NCI-H1105 (cell line): ENCODE measurements at places on chromosomes 4 and X.
A peak's percentile ranks its signal among the peaks of the same experiment; 100 is the strongest.

DNA sequence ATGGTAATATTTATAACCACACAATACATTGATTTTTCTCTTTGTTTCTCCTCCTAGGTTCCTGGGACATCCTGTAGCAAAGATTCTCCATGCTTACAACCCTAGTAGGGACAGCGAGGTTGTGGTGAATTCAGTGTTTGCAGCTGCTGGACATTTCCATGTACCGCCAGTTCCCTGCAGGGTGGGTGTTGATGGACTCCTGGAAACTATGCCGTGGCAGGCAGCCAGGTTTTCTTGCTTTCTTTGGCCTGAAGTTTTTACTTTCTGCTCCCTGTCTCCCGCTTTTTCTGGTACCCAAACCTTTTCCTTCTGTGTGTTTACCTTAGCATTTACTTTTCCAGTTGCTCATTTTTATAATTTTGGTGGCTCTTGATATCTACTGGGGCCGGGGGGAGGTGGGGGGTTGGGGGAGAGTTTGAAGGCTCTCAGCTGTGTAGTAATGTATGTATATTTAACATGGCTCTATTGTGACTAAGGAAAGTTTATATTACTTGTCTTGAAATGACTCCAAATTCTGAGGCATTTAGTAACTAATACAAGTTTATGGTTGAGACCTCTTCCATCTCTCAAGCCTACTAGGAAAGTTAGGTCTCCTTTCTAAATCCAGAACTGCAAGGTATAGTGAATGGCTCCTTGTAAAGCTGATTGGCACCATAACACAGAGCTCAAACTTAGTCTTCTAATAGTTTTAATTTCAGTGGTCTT is 89.7 kb downstream of the TMEM131L start:
- DNase-seq, result no peak

DNA sequence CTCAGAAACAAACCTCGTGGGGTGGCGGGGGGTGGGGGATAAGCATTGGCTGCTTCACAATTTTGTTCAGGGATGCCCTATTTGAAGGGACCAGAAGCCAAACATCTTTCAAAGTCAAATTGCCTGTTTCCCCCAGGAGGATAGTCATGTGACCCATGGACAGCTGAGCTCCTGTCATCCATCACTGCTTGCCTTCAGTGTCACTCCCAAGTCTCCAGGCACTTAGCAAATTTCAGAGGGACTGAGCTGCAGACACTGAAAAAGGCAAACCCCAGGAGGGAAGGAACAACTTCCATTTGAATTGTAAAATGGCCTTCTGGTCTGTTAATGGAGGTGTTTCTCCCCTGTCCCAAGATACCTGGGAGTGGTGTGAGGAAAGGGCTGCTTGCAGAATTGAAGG is 73.4 kb downstream of the FRMPD3 start:
- DNase-seq, result no peak

DNA sequence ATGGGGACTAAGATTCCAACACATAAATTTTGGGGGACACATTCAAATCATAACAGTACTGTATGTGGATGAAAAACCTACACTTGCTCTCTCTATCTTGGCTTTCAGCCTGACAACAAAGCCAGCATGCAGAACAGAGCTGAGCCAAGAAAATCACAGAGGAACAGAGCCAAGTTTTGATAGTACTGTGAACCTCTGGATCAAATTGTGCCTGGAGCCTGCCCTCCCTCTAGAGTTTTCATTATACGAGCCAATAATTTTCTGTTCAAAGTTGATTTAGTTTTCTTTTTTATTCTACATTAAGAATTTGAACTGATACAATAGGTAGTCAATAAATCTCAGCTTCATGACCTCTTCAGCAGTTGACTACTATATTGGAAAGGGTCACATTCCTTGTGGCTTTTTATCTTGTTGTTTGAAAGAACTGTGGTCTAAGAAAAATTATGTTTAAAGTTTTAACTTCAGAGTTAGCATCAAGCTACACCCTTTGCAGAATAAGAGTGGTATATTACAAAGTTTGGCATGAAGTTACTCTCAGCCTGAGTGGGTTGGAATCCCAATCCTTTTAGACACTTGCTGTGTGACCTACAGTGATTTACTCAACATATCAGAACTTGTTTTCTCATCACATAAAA is 31.1 kb downstream of the GRID2 start:
- DNase-seq, result no peak

- no peak for DNase-seq
Observed at GRCh38 chrX:353566-354535, 32.9 kb downstream of the PPP2R3B start.

- DNase-seq, result no peak
Observed at GRCh38 chr4:11428231-11428898, at the start of gene HS3ST1. Gene HS3ST1, minus strand, starts transcription at chr4:11428894. Its CDS starts 28,889 bp downstream, at chr4:11400005.

DNA sequence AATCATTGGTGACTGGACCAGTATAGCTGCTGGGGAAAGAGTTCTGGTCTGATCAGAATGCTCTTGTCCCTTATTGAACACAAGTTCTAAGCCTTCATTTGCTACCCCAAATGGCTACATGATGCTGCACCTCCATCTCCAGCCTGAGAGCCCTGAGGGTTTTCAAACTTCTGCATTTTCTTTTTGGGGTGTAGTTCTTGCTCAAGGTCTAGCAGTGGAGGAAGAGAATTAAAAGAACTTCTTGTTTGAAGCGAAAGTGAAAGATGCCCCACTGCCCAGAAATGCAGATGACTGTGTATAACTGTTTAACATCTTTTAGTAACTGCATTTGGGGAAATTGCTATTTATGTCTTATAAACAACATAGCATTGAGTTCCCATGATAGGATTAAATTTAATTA is 38.5 kb downstream of the LAMTOR3 start:
- DNase-seq, result no peak

DNA sequence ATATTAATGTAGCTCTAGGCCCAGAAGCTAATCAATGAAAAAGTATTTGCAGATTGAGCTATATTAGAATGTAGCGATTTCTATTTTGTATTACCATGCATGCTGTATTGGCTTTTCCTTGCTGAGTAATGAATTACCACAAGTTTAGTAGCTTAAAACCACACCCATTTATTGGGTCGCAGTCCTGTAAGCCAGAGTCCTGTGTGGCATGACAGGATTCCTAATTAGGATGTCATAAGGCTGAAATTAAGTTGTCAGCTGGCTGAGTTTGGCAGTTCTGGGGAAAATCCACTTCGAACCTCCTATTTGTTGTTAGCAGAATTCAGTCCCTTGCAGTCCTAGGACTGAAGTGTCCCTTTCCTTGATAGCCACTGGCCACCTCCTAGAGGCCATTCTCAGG is 50.3 kb upstream of the HHIP start:
- DNase-seq, result no peak

DNA sequence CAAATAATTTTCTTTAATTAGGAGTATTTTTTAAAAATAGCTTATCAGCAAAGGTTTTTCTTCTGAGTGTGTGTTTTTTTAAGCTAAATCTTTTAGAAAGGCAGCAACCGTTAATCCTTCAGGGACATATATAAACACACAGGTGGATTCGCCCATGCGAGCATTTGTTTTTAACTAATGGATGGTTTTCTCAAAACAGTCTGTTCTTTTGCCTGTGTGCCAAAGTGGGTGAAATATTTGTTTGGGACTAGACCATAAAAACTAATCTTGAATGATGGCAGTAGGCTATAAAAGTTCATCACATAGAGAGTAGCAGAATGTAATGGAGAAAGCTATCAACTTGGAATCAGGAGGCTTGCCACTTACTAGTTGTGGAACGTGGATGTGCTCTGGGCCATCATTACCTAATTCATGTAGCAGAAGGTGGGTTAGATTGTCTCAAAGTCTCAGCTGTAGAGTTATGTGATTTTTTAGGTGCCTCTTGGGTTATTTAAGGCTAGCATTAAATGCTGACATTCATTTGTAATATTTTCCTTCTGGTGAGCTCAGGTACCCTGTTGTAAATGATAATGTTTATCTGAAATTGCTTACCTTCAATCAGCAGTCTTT is 7.4 kb upstream of the TAPT1 start:
- no peak for DNase-seq

DNA sequence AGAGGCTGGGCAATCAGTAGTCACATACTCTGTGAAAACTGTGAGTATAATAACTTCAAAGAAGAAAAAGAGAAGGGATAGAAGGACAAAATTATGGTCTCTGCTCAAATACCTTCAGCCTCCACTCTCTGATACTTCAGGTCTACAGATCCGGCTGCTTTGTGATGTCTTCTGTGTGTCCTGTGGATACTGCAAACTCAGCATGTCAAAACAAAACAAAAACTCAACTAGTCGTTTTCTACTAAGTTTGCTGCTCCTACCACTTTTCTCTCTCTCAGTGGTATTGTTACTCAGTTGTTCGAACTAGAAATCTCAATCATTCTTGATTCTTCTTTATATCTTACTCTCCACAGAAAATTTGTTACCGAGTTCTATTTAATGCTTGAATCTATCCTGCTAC is 202.4 kb upstream of the ANK2 start:
- DNase-seq, result no peak

DNA sequence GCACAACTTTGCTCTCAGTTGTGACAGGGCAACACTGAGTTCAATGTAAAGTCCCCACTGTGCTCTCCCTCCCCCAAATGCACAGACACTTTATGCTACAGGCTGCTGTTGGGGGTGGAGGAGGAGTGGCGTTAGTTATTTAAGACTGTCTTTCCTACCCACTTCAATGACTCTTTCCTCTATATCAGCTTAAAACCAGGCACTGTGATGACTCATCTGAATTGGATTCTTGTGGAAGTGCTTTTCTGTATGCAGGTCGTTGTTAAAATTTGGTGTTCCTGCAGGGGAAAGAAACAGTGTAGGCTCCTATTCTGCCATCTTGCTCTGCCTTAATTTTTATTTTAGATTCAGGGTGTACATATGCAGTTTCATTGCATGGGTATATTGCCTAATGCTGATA is 1157.2 kb upstream of the ADGRL3 start:
- DNase-seq, result no peak

- peak; percentile 71 for DNase-seq
Observed at GRCh38 chr4:80243274-80244018, 23.0 kb upstream of the FGF5 start.

DNA sequence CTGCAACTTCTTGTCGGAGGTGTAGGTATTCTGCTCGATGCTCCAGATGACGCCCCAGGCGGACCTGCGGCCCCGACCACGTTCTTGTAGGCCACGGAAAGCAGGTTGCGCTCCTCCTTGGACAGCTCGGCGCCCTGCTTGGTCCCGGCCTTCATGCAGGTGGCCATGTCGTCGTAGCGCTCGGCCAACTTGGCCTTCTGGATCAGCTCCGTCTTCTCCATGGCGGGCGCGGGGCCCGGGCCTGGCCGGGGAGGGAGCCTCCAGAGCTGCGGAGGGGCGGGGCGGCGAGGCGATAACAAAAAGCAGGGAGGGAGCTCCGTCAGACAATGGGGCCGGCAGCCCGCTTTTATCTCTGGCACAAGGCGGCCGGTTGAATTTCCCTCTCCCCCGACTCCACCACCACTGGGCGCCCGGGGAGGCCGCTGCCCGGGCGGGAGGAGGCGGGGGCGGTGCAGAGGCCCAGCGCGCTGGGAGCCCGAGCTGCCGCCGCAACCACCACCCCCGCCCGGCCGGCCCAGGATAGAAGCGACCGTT is 28.3 kb upstream of the DRP2 start:
- DNase-seq, result no peak

DNA sequence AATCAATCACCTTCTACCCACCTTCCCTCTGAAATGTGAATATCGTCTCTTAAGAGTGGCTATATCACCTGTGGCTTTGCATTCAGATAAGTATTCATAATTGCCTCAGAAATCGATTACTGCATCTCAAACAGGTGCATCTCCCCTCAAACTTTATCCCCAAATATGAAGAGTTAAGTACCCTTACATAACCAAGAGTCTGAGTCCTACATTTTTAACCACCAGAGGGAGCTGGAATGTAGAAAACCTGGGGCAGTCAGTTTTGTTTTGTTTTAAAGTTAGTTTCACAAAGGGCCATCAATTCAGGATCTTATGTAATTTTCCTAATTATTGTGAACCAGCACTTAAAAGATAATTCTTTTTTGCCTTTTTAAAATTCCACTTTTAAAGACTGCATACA is 5.7 kb downstream of the TCEANC start:
- DNase-seq, result no peak

DNA sequence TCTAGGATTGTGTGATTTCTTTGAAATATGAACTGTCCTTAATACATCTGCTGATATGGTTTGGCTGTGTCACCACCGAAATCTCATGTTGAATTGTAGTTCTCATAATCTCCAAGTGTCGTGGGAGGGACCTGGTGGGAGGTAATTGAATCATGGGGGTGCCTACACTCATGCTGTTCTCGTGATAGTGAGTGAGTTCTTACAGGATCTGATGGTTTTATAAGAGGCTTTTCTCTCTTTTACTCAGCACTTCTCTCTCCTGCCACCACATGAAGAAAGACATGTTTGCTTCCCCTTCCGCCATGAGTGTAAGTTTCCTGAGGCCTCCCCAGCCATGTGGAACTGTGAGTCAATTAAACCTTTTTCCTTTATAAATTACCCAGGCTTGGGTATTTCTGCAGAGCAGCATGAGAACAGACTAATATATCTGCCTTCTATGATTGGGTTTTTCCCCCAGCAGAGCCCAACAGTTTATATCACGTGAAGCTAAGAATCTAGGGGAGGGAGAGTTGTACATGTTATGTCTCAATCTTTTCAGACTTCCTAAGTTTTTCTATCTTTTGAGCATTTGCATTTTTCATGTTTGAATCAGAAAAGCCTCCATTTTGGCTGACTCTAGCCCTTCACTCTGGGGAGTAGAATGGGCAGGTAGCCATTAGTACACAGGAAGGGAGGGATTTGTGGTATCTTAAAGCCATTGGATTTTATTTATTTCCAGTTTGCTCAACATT is 58.9 kb downstream of the PLAC1 start:
- no peak for DNase-seq

DNA sequence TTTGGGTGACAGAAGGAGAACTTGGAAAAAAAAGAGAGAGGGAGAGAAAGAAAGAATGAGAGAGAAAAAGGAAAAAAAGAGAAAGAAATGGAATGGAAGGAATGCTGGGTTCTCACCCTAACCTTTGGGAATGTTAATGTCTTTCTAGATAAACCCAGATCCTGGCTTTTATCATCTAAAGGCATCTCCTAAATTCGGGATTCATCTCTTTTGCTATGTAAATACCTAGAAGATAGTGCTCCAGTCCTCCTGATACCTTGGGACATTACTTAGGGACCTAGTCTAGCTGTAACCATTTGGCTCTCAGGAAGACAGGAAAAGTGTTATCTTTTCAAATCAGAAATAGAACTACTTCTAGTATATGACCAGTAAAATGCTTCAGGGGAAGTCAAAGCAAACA is 15.8 kb upstream of the SPCS3 start:
- no peak for DNase-seq

GRCh38 chrX:2698604-2699003 is 7.5 kb downstream of the CD99 start:
- DNase-seq, result no peak

GRCh38 chr4:6955261-6955911 is 45.8 kb downstream of the TBC1D14 start:
- DNase-seq, result no peak

DNA sequence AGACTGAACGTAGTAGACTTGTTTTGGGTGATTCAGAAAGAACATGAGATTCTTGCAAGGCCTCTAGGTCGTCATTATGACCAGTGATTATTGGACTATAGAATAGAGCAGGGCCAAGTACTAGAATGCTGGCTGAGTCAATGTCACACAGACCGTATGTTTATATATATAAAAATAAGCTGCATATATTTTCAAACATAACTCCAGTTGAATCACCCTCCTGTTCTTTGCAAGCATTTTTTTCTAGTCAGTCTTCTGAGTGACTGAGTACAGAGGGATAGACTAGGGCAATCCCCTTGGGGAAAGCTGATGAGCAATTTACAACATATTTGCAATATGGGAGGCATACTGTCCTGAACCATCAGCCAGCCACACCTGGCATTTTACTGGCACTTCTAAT is 48.4 kb upstream of the PRPS1 start:
- no peak for DNase-seq
